ENCODE measurements at places on chromosomes 5 and 9.

- no peak for DNase-seq
These were observed 27.2 kb downstream of the RECK start for GRCh38 chr9:36063804-36064447.

DNA sequence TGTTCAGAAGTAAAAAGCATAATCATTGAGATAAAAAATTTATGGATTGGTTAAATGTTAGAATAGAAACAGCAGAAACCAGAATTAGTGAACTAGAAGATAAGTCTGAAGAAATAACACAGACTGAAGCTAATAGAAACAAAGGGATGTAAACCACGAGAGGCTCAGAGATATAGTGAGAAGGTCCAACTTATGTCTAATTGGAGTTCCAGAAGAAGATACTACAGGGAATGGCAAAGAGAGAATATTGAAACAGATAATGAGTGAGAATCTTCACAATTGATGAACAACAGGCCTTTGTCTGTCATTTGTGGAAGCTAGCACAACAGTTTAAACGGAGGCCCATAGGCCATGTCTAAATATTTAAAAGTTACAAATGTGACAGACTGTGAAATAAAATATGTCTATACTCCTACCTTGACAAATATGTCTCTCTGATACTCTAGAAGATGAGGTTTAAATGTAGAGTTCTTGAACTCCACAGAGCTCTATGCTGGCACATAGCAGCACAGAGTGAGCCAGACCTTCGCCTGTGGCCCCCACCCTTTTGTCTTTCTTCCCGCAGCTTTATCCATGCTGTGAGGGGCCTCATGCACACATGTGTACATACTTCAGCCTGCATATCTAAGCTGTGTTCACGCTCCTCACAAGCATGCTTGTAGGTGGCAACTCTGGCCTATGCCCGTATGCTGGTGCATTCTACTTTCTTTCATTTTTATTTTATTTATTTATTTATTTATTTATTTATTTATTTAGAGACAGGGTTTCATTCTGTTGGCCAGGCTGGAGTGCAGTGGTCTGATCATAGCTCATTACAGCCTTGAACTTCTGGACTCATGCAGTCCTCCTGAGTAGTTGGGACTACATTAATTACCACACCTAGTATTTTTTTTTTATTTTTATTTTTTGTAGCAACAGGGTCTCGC lies 45.0 kb upstream of the ABL1 start:
- DNase-seq, result no peak

DNA sequence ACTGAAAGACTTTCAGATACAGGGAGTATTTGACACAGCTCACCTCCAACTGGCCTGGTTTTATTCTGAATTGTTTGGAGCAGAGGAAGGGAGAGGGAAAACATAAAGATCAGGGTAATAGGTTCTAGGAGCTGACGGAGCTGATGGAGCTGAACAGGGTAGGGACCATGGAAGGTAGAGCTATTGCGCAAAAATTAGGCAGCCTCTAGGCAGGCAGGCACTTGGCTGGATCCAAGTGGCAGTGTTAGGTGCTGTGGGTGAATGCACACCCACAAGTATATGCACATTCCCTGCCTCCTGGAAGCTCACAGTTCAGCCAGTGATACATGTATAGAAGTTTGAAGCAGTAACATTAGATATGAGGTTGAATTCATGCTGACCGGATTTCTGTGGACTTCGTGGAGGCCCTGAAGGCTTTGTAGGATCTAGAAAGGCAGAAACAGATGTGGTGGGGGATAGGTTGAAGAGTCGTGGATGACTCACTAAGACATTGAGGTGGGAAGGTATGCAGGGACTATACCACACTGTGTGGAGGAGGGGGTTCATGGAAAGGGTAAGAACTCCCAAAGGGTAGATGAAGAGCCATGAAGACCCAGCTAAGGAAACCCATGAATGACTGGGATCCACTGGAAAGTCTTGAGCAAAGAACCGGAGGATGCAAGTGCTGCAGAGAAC lies 50.8 kb downstream of the WWC1 start:
- DNase-seq, result no peak

- peak; percentile 64 for DNase-seq
These were observed 404 bp downstream of the MRNIP start for GRCh38 chr5:179858241-179858585.

GRCh38 chr5:172868924-172869591 lies 35.0 kb downstream of the ERGIC1 start:
- DNase-seq, result no peak

- DNase-seq, result no peak
These were observed 1.5 kb upstream of the DNM1 start for GRCh38 chr9:128201441-128202369.

GRCh38 chr9:15392363-15392762 lies 30.3 kb upstream of the SNAPC3 start:
- DNase-seq, result no peak

- DNase-seq, result no peak
These were observed 43.2 kb downstream of the GARNL3 start for GRCh38 chr9:127307802-127308201.

- no peak for DNase-seq
These were observed 4.0 kb downstream of the SRP19 start for GRCh38 chr5:112865128-112865527.
